NCI-H1105 treated with DMSO at 0.1 percent for 48 hours (cell line): ENCODE measurements at places on chromosomes 6 and 20.

DNA sequence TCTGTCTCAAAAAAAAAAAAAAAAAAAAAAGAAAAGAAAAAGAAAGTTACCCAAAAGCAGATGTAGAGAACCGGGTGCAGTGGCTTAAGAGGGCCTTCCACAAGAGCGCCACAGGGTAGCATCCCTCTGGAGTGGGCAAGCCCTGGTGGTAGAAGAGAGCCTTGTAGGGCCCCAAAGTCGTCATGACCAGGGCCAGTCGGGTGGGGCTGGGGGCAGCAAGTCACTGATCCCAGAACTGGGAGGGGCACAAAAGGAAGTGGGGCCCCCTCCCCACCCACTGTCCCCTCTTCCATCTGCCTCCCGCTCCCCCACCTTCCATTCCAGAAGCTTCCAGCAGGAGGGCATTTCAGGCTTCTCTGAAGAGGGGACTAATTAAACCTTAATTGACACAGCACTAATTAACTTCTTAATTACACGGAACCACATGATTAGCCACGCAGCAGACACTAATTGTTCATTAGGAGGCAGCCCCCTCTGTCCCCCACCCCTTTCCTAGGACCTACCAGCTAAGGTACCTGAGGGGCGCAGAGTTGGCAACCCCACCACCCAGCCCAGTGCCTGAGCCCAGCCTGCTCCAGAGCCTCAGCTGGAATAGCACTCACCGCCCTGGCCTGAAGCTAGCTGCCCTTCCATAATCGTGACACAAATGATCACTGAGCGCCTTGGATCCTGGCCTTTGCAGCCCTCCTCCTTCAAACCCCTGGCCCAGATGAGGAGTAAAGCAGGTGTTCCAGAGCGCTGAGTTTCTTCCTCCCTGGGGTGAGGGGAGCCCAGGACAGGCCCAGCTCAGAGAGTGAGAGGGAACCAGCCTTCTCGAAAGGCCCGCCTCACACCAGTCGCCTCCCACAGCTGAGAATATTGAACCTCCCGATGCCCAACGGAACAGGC lies 34.8 kb downstream of the MDFI start:
- no peak for DNase-seq

GRCh38 chr6:43856005-43856765 lies 86.2 kb downstream of the VEGFA start:
- no peak for DNase-seq

GRCh38 chr20:25579081-25579770 lies 6.1 kb downstream of the NINL start:
- DNase-seq: no peak

DNA sequence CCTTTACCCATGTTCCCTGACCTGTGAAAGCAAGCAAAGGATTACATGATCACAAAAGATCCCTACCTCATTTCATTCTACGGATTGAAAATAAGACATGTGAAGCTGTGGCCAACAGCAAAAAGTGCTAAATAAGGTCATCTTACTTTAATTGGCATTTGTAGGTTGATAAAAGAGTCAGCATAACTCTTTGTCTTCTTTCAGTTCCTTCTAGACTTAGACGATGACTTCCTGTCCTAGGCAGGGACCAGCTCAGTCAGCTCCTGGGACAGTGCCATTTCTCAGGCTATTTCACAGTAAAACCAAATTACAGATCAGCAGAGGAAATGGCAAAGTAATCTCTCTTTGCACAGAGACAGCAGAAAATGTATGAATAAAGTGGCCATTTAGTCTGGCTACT lies 480.7 kb downstream of the RFPL4B start:
- DNase-seq: no peak

DNA sequence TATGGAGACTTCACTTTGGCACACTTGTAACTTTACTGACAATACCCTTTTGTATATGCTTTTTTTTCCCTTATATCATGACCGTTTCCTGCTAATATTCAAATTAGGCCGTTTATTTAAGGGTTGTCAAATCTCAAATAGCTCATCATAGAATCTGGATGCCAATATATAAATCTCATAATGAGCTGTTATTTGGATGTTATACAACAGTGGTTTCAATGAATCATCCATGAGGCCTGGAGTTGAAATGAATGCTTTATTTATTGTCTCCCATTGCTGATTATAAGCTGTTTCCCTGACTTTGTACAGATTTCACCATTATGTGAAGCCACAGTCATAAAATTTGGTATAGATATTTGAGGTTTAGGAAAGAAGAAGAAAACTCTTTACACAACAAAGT lies 256.1 kb downstream of the PLCB1 start:
- DNase-seq: no peak

GRCh38 chr6:104613416-104614001 lies 246.2 kb downstream of the HACE1 start:
- DNase-seq: no peak

- peak; percentile 2 for DNase-seq
These were observed 50.7 kb upstream of the SIRPA start for GRCh38 chr20:1844325-1845162.

GRCh38 chr20:10581823-10582222 lies 92.0 kb downstream of the JAG1 start:
- DNase-seq: no peak

- DNase-seq: no peak
These were observed 1.6 kb downstream of the SRSF6 start for GRCh38 chr20:43459022-43459942.
